ENCODE measurements at places on chromosomes 4 and X.

DNA sequence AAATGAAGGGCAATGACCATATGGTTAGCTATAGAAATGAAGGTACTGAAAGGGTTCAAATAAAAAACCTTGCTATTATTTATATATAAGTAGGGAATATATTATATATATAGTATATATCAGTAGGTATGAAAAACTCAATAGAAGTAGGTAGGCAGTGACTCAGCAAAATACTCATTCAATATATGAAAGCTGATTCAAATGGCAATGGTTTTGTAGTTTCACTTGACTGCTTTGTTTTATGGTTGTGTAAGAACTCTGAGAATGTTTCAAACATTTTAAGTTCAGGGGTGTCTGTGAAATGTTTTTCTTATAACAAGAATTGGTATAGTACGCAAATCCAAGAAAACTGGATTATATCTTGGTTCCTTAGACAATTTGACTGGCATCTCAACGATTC lies 4.1 kb downstream of the ZNF280C start:
- no peaks in the 10 kb centered on the region for H3K27me3 ChIP-seq
- no peak for DNase-seq
- no peak overlapping the region for H3K27ac ChIP-seq

DNA sequence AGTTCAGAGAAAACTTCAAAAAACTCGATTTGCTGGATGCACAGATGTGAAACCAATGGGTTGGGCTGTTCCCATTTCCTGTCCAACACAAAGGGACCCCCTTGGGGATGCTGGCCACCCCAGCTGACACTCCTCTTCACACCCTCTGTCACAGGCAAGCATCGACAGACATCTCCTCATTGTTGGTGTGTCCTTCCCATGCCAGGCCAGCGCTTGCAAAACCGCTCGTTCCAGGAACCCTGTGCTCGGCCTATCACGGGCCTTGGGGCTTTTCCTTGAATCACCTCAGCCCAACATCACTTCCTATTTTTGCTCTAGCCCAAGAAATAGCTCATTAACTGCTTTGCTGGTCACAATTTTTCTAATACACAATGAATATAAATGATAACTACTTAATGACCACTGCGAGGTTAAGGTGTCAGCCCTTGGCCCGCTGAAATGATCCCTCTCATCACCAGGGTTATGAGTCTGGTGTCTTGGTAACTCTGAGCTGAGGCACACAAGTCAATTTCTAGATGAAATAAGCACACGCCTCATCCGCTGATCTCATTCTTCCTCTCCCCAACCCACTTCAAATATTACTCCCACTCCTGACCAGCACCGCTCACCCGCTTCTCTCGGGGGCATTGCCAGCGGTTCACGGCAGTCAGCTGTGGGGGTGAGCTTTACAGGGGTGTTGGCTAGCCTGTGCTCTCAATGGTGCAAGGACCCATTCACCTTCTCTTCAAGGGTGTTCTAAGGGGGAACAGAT lies 32.3 kb downstream of the BCOR start:
- H3K4me3 ChIP-seq = no peak overlapping the region
- DNase-seq = no peak
- H3K27me3 ChIP-seq = no peaks in the 10 kb centered on the region
- H3K27ac ChIP-seq = no peak overlapping the region
- H3K36me3 ChIP-seq = no peaks in the 10 kb centered on the region

GRCh38 chr4:11367371-11367770 lies 61.3 kb downstream of the HS3ST1 start:
- H3K4me3 ChIP-seq = no peak overlapping the region
- no peaks in the 10 kb centered on the region for H3K36me3 ChIP-seq
- H3K4me1 ChIP-seq = no peaks in the 10 kb centered on the region
- H3K27me3 ChIP-seq = peaks cover 5% of the 10 kb centered on the region
- peak; percentile 36 for DNase-seq

DNA sequence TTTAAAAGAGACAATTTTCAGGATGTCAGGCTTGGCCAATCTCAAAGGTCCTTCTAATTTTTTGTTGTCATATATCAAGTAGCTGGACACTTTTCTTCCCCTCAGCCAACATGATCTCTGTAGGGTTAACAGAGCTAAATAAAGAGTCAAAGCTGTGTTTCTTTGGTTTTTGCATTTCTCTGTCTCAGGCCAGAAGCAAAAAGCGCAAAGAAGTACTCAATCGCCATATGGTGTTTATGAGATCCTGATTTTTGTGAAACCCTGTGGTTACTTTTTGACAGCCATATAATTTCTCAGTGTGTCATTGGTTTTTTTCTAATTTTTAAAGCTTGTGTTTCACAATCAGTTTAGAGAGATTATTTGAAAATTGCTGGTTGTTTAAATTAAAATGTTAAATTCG lies 111.9 kb downstream of the MAPK10 start:
- H3K27me3 ChIP-seq = no peaks in the 10 kb centered on the region
- H3K4me3 ChIP-seq = no peak overlapping the region
- no peaks in the 10 kb centered on the region for H3K36me3 ChIP-seq
- H3K27ac ChIP-seq = no peak overlapping the region
- no peaks in the 10 kb centered on the region for H3K4me1 ChIP-seq

DNA sequence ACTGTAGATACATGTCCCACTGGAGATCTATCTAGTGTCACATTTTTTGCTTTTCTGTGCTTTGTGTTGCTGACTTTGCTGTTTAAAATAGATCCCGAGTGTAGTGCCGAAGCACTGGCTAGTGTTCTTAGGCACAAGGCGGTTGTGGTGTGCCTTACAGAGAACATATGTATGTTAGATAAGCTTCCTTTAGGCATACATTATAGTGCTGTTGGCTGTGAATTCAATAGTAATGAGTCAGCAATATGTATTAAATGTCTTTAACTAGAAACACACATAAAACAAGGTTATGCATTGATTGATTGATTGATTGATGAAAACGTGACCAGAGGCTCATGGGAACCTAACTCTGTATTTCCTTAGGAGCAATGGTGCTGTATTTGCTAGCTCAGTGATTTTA lies 56.2 kb downstream of the COX7B2 start:
- H3K27ac ChIP-seq = no peak overlapping the region
- H3K27me3 ChIP-seq = no peaks in the 10 kb centered on the region
- no peak overlapping the region for H3K4me3 ChIP-seq
- no peak for DNase-seq
